ENCODE measurements at places on chromosomes 4 and X.

DNA sequence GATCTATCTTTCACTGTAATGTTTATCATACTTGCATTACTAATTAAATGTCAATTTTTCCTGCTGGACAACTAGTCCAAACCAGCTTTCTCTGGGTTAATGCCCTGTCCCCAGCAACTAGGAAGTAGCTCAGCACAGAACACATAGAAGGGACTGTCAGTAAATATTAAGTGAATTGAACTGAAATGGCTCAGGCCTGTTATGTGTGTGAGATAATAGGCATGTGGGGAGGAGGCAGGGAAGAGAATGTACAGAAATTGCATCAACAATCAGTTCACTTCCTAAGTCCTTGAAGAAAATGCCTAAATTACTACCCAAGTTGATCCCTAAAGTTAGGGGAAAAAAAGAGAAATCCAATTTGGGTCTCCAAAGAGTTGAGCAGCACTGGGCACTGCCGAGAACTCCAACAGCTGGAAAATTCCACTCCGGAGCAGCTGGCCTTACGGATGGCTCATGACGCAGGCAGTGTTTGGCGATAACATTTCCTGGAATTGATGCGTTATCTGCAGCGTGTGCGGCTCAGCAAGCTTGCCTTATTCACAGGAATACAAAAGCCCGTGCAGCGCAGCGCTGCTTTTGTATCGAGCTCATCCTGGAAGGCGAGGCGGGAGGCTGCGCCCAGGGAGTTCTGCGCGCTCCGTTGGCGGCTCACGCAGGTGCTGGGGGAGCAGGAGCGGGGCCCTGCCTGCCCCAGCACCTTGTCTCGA is 297.3 kb upstream of the LCORL start:
- no peak for DNase-seq

DNA sequence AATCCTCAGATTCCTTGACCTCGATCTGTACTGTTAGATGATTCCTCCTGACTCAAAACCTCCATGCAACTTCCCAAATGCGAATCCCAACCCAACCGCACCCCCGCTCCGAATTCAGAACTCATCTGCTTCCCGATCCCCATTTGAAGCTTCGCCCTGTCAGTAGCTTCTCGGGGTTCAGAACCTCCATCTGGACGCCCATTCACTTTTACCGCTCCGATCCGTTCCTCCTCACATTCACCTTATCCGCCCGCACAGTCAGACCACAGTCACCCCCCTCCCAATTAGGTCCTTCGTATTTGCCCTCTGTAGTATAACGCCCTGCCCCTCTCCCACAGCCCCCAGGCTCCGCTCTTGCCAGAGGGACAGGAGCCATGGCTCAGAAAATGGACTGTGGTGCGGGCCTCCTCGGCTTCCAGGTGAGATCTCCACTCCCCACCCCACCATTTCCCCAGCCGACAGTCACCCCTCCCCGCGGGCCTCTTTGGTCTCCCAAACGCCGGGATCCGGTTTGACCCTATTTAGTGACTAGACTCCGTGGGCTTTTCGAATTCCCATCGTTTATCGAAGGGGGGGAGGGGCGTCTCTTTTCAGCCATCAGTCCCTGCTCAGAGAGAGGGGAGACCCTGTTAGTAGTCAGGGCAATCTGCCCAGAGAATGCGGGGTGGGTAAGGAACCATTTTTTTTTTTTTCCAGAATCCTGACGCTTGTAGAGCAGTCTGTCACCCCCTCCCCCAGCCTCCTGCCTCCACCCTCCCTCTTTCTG is 691 bp downstream of the MAGED1 start:
- DNase-seq, result peak; percentile 28

DNA sequence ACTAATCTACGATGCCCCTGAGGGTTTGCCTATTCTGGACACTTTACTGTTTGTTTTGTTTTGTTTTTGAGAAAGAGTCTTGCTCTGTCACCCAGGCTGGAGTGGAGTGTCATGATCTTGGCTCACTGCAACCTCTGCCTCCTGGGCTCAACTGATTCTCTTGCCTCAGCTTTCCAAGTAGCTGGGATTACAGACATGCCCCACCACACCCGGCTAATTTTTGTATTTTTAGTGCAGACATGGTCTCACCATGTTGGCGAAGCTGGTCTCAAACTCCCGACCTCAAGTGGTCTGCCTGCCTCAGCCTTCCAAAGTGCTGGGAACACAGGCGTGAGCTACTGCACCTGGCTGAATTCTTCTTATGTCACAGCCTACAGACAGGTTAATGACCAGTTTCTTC is 70.7 kb downstream of the MFAP3L start:
- no peak for DNase-seq

DNA sequence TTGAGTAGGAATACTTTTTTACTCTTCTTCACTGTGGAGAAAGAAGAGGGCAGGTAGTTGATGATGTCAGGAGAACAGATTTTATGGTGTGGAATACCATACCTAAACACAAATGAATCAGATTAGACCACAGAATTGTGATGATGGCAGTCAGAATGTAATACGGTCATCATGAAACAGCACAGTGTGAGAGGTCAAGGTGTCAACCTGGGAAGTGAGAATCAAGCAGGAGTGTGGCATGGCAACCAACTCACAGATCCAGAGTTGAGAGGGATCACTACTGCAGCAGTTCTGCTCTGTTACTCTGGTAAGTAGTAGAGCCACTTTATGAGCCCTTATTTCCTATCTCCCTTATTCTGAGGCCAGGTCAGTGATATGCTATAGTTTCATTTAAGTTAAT is 27.7 kb downstream of the METTL14 start:
- DNase-seq, result no peak

DNA sequence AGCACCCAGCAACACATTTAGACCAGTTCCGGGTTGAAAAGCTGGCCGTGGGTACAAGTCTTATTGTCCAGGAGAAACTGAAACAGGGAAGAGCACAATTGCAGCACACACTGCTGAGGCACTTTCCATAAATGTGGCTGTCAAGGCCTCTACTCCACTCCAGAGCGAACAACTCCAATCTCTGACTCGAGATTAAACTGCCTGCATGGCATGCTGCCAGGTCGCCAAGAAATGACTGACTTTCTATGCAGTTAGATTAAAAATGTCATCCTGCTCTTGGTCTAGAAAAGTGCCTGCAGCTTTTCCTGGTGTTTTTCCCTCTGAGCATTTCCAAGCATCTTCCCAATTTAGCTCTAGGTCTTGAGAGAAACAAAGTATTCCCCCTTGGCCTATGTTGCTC is 260.6 kb upstream of the EMCN start:
- no peak for DNase-seq

- no peak for DNase-seq
Measured at GRCh38 chr4:154455111-154455510, 36.5 kb downstream of the DCHS2 start.

GRCh38 chrX:29229802-29230201 is 642.6 kb downstream of the IL1RAPL1 start:
- DNase-seq, result no peak

DNA sequence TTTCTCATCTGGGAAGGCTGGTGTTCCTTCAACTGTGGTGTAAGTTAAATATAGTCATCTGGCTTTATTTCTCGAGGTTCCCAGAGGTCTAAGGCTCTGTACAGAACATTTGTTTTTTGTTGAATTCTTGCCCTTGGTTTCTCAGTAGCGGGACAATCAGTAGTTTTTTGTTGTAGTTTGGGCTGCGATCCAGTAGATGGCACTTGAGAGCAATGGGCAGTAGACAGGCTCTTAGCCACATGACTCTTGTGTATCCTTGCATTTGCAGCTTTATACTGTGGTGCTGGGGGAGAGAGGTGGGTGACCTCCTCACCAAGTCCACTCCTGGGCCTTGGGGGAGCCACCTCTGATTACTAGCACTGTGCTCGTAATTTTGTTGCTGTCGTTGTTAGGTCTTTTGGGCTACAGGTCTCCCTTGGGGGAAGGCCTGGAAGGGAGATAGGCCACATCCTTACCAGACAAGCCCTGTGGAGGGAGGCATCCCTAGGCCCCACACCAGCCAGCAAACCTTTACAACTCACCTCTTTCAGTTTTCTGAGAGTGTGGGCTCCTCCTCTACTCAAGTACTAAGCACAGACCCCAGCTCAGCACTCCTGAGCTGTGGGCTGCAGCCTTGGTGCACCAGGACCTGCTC is 8.1 kb downstream of the ETDB start:
- peak; percentile 41 for DNase-seq

- no peak for DNase-seq
Measured at GRCh38 chrX:52082578-52082977, 13.6 kb upstream of the MAGED4B start.

- DNase-seq, result no peak
Measured at GRCh38 chr4:78214078-78214477, 157.0 kb downstream of the FRAS1 start.

DNA sequence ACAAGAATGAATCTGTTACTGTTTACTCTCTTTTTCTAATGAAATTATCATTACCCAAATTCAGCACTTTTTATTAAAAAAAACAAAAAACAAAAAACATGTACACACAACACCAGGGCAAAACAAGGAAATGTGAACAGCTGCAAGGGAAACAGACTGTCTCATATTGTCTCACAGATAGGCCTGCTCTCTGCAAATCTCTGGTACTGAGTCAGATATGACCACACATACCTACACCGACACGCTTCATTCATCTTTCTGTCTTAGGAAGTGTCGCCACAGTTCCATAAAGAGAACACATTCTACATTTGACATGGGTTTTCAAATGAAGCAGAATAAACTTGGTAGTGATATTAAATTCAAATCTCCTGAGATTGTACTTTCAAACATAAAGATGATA is 92.2 kb upstream of the GPR34 start:
- no peak for DNase-seq
